ENCODE measurements at places on chromosomes 4 and X.

DNA sequence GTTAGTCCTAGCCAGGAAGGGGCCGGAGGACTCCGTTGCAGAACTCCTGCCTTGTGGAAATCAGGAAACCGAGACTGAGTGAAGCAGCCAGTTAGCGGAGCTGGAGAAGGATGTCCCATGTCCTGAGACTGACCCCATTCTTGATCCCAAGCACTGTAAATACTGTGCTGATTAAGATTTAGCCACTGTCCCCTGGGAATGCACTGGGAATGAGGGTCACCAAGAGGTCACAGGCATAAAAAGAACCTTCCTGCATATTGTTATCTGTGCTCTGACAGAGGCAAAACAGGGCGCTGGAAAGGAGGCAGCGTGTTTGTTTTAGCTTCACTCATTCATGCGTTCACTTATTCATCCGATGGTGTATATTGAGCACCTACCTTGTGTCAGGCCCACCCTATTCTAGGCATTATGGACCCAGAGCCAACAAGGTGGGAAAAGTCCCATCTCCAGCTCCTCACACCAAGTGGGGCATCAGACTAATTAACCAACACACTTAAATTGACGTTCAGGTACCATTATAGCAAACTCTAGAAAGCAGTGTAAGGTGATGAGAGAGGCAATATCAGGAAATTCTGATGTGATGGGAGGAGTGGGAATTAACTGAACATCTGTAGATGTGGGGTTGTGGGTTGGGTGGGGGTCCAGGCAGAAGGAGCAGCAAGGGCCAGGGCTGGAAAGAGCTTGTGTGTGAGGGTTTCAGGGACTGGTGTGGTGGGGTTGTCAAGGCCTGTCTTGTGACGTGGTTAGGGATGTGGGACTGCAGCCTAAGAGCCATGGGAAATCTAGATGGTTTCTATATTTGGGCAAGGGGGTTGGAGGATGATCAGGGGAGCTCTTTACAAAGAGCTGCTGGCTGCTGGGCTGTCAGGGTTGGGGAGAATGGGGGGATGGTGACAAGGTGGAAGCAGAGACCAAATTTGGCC is 10.6 kb upstream of the SLC2A9 start:
- no peaks in the 10 kb centered on the region for H3K27me3 ChIP-seq
- no peak overlapping the region for H3K4me3 ChIP-seq
- peaks cover 34% of the 10 kb centered on the region for H3K4me1 ChIP-seq
- DNase-seq, result no peak

GRCh38 chr4:66972087-66972486 is 573.2 kb downstream of the CENPC start:
- DNase-seq, result no peak
- no peak overlapping the region for H3K27ac ChIP-seq
- H3K27me3 ChIP-seq, result no peaks in the 10 kb centered on the region
- no peaks in the 10 kb centered on the region for H3K36me3 ChIP-seq
- no peak overlapping the region for H3K4me3 ChIP-seq

DNA sequence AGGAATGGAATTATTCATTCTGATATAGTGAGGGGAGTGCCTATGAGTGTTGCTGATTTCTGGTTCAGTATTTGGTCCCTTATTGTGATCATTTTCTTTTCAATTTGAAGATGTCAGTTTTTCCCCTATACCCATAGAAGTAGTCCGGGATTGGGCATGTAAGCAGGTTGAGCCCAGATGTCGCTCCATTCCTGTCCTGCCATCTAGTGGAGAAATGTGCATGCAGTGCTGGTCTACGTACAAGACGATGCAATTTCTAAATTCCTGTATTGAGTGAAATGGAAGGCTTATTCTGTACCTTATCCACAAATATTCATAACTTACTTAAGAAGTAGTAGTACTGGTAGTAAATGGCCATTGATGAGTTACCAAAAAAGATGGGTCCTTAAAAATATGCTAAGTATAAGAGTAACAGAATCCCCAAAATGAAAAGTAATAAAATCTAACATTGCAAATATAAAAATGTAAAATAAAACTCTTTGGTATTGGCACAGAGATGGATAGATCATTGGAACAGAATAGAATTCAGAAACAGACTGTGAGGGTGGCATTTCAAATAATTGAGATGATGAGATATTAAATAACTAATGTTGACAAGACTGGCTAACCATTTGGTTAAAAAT is 60.9 kb downstream of the UGT8 start:
- no peak overlapping the region for H3K27ac ChIP-seq
- H3K4me3 ChIP-seq, result no peak overlapping the region
- H3K36me3 ChIP-seq, result no peaks in the 10 kb centered on the region
- H3K27me3 ChIP-seq, result no peaks in the 10 kb centered on the region

DNA sequence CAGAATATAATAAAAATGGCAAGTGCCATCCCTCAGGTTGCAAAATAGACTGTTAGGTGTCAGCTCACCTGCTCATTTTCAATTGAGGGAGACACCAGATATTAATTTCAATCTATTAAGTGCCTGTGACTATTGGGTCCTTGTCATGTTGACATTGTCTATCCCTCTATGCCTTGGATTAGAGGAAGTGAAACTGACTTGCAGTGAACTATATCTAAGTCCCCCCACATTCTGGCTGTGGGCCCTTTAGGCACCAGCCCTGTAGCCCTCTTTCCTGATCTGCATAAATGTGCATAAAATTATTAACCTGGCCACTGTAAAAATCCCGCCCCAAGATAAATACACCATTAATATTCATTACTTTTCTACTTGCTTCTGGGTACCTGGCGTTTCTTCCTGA is 293.0 kb upstream of the CLNK start:
- H3K4me3 ChIP-seq, result no peak overlapping the region
- no peaks in the 10 kb centered on the region for H3K4me1 ChIP-seq
- no peak for DNase-seq
- no peaks in the 10 kb centered on the region for H3K36me3 ChIP-seq
- H3K27me3 ChIP-seq, result no peaks in the 10 kb centered on the region
- H3K27ac ChIP-seq, result no peak overlapping the region

DNA sequence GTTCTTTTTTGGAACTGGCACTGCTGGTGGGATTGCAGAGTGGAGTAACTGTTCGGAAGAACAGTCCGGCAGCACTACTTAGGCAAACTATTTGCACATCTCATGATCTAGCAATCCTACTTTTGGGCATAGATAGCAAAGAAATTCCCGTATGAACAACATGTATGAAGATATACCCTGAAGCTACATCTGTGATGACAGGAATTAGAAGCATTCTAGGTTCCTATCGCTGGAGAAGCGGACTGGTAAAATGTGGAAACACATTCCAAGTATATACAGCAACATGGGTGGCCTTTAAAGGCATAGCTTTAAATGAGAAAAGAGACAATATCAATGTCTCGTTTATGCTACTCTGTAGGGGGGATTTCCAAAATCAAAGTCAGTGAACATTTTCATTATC is 3.1 kb downstream of the DCAF16 start:
- H3K36me3 ChIP-seq, result peaks cover 24% of the 10 kb centered on the region
- H3K27ac ChIP-seq, result no peak overlapping the region
- H3K4me3 ChIP-seq, result peak overlapping the region; percentile 91

- H3K27me3 ChIP-seq, result no peaks in the 10 kb centered on the region
- H3K4me1 ChIP-seq, result no peaks in the 10 kb centered on the region
- H3K4me3 ChIP-seq, result no peak overlapping the region
Observed at GRCh38 chr4:108247387-108248049, 78.8 kb upstream of the LEF1 start.

GRCh38 chrX:66616944-66617343 is 21.9 kb downstream of the EDA2R start:
- no peak for DNase-seq
- no peaks in the 10 kb centered on the region for H3K4me1 ChIP-seq
- H3K27me3 ChIP-seq, result no peaks in the 10 kb centered on the region
- no peak overlapping the region for H3K4me3 ChIP-seq
- H3K36me3 ChIP-seq, result no peaks in the 10 kb centered on the region

All from suprapubic skin (tissue), 4 donors.